Kidney (tissue), 22 donors: ENCODE measurements at places on chromosomes 5 and 9.

DNA sequence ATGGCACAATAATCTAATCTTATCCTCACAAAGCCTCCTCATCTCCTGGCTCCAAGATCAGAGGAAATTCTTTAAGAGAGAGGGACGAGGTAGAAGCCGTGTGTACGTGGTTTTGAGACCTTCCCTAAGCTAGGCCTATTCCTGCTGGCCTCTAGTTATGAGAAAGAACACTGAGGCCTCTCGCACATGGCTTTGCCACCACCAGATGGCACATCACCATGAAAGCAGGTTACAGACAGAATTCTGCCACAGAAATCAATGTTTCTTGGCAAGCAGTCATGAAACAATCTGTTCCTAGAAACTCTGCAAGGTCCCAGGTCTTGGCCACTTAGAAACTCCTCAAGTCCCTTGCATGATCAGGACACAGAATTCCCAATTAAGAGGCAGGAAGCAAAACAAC is 268.2 kb upstream of the TAS2R1 start:
- no peak for DNase-seq

GRCh38 chr5:116492776-116493175 is 81.8 kb downstream of the SEMA6A start:
- DNase-seq = no peak

GRCh38 chr9:25412646-25413045 is 265.6 kb downstream of the TUSC1 start:
- no peak for DNase-seq

DNA sequence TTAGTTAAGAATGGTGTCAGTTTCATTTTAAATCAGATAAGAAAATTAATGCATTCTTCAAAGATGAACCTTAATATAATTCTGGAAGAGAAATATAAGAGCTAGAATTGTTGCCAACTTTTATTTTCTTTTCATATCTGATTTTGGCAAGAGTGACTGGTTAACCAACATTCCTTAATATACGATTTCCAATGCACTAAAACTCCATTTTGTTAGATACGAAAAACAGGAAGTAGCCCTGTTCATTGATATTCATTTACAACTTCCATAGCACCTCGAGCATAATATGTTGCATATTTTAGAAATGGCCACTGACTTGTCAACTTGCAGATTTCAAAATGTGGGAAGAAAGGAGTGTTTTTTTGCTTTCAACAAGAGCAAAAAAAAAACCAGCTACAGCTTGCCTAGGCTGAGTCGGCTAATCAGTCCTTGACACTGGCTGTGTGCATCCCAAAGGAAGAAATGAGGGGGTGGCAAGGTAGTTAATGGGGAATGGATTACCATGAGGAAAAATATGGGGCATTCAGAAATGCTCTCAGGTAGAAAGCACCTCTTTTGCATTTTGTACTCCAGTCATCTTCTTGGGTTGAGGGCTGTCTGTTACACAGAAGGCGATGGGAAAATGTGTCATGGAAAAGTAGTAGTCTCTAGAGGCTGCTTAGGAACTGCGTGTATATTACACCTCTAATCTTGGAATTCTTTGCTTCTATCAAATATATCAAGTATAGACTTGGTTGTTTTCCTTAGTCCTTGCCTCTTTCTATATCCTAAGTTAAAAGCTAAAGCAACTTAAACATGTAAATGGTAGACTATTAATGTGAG is 3.9 kb downstream of the MAP3K1 start:
- DNase-seq = no peak

DNA sequence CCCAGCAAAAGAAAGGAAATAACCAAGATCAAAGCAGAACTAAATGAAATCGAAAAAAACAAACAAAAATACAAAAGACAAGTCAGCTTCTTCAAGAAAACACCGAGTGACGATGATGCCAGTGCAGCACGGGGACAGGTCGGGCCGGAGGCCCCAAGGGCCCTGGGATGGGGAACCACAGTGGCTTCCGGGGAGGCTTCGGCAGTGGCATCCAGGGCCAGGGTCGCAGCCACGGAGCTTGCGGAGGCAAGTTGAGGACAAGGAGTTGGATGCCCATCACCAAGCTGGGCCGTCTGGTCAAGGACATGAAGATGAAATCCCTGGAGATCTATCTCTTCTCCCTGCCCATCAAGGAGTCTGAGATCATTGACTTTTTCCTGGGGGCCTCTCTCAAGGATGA is 53.2 kb upstream of the WDR41 start:
- no peak for DNase-seq

- DNase-seq = no peak
Observed at GRCh38 chr9:73162987-73163768, 11.5 kb downstream of the ANXA1 start.

GRCh38 chr5:107396351-107396690 is 274.4 kb downstream of the EFNA5 start:
- no peak for DNase-seq

DNA sequence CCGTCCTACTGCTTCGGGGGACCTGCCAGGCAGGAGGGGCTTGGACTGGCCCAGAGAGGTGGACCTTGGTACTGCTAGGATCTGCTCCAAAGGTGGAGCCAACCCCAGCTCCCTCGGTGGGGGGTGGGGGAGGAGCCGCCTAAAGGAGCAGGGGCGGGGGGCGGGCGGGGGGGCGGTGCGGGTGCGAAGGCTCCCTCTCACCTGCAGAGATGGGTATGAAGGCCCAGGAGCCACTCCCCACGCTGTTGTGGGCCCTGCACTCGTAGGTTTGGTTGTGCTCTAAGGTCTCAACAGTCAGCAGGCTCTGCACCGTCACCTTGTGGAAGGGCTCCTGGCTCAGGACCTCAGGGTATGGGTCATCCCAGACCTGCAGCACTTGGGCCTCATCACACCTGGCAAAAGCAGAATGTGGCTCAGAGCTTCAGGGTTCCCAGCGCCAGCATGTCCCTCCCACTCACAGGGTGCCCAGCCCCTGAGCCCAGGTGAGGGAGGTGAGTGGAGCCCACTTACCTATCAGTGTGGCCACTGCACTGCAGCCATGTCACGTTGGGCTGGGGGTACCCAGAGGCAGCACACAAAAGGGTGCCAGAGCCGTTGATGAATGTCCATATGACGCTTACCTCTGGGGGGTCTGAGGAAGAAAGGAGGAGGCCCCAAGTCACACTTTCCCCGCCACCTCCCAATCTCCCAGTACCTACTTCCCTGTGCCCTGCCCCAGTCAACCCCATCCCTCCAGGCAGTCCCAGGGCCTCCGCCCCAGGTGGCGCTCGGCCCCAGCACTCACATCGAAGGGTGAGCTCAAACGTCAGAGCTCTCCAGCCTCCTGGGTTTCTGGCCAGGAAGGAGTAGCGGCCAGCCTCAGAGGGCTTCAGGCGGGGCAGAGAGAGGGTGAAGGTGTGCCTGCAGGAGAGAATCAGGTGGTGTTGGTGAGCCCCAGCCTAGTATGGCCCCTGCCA is 16.4 kb downstream of the CSF1R start:
- no peak for DNase-seq

DNA sequence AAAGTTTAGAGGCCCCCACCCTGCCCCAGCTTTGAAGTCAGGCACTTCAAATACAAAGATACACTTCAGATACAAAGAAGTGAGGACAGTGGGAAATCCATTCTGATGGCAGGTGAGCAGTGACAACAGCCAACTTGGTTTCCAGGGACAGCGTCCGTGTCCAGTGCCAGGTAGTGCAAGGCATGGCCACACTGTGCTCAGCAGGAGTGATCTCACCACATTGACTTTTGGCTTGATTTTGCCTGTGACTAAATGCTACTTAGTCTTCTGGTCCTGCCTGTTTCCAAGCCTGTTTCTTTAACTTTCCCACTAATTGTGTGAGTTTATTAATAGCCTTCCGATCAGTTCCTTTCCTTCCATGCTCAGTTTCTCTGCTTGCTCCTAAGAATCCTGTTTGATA is 72.6 kb upstream of the PALM2AKAP2 start:
- no peak for DNase-seq

GRCh38 chr9:134624621-134625181 is 16.9 kb upstream of the COL5A1 start:
- no peak for DNase-seq

- DNase-seq = no peak
Observed at GRCh38 chr5:116492016-116492623, 82.5 kb downstream of the SEMA6A start.

DNA sequence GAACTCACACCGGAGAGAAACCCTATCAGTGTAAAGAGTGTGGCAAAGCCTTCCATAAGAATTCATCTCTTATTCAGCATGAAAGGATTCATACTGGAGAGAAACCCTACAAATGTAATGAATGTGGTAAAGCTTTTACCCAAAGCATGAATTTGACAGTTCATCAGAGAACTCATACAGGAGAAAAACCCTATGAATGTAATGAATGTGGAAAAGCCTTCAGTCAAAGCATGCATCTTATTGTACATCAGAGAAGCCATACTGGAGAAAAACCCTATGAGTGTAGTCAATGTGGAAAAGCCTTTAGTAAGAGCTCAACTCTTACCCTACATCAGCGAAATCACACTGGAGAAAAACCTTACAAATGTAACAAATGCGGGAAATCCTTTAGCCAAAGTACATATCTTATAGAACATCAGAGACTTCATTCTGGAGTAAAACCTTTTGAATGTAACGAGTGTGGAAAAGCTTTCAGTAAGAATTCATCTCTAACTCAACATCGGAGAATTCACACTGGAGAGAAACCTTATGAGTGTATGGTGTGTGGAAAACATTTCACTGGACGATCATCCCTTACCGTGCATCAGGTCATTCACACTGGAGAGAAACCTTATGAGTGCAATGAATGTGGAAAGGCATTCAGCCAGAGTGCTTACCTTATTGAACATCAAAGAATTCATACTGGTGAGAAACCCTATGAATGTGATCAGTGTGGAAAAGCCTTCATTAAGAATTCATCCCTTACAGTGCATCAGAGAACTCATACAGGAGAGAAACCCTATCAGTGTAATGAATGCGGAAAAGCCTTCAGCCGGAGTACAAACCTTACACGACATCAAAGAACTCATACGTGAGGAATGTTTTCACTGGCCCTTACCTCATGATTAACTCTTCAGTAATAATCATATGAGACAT is 8.9 kb upstream of the ZNF454 start:
- no peak for DNase-seq

- DNase-seq = no peak
Observed at GRCh38 chr9:8432224-8432623, 632.6 kb upstream of the DMAC1 start.

- peak; percentile 99 for DNase-seq
Observed at GRCh38 chr9:96418083-96418919, at the start of gene ZNF367. Gene ZNF367 (minus strand): TSS chr9:96418370. CDS start chr9:96418032, 338 bp downstream.

DNA sequence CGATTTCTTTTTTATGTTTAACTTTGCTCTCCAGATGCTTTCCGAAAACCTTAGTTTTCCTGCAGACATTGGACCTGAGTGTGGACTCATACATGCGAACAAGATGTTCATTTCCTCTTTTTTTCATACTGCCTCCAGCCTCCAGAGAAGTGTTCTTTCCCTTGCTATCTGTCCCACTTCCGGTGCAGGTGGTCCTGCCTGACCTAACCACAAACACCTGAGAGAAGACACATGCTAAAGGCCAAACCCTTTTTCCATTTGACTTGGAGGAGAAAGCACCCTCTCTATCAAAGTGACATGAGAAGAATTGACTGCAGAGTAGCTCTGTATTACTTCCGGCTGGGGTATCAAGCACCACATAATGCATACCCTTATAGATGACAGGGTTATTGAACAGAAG is 334.0 kb downstream of the ARHGEF28 start:
- no peak for DNase-seq

GRCh38 chr9:12764150-12764549 is 10.7 kb upstream of the LURAP1L start:
- no peak for DNase-seq

- no peak for DNase-seq
Observed at GRCh38 chr5:28779161-28779754, 1740.9 kb upstream of the CDH9 start.

DNA sequence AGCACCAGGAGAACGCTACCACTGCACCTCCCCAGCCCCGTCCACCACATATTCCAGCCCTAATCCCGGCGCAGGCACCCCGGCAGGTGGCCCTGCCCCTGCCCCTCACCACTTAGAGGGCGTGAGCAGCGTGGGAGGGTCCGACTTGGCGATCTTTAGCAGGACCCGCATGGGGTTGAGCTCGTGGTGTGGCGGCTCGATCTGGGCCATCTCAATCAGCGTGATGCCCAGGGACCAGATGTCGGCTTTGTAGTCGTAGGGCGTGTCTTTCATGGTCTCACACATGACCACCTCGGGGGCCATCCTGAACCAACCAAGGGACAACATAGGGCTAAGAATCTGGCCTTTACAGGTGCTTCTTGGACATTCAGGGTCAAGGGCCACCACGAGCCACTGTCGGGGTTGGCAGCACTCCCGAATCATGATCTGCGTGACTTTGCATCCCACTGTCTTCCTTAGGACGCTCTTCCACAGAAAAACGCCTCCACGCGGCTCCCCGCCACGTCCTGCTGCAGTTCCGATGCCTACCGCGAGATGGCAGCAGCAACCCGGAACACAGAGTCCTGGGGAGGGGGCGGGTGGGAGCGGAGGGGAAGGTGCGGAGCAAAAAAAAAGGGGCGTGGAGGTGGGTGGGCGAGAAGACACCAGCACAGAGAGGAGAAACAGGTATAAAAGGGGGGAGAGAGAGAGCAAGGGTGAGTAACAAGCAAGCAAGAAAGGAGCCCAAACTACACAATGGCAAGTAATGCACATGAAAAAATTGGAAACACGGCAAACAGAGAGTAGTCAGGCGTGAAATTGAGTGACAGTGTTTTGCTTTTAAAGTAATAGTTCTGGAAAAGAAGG is 81.3 kb downstream of the STK10 start:
- DNase-seq = peak; percentile 76

- DNase-seq = no peak
Observed at GRCh38 chr9:31335529-31336234, 1048.8 kb upstream of the ACO1 start.
